ENCODE measurements at places on chromosomes 11 and 22.

- DNase-seq: no peak
These were observed 18.5 kb downstream of the FBLN1 start for GRCh38 chr22:45521178-45521577.

- no peak for DNase-seq
These were observed 36.9 kb upstream of the RAB1B start for GRCh38 chr11:66231561-66231960.

- no peak for DNase-seq
These were observed 40.4 kb downstream of the KIAA1671 start for GRCh38 chr22:24992946-24993345.

GRCh38 chr11:92216789-92217188 lies 7.8 kb upstream of the FAT3 start:
- DNase-seq: no peak

DNA sequence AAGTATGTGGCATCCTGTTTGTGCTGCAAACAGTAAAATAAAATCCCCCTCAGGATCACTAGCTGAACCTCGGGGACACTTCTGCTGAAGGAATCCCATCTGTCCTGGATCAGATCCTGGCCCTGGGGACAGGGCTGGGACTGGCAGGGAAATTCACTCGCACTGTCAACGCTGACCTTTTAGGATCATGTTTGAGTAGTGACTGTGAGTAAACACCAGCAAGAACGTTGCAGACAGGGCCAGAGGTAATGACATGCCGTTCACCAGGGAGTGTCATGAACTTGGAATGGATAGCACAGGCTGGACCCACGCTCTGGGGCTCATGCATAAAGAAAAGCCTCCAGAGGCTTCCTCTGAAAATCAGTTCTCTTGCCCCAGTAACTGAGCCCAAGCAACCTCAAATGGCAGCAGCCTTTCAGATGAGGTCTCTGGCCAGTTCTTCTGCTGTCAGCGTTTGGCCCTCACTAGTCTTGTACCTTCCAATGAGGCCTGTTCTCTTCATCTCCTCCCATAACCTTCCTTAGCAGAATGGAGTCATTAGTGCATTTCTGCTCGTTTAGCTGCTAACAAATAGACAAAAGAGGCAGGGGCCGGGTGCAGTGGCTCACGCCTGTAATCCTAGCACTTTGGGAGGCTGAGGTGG lies 51.0 kb upstream of the BARX2 start:
- DNase-seq: no peak

- DNase-seq: no peak
These were observed 5.4 kb downstream of the LARGE2 start for GRCh38 chr11:45927684-45928413.

DNA sequence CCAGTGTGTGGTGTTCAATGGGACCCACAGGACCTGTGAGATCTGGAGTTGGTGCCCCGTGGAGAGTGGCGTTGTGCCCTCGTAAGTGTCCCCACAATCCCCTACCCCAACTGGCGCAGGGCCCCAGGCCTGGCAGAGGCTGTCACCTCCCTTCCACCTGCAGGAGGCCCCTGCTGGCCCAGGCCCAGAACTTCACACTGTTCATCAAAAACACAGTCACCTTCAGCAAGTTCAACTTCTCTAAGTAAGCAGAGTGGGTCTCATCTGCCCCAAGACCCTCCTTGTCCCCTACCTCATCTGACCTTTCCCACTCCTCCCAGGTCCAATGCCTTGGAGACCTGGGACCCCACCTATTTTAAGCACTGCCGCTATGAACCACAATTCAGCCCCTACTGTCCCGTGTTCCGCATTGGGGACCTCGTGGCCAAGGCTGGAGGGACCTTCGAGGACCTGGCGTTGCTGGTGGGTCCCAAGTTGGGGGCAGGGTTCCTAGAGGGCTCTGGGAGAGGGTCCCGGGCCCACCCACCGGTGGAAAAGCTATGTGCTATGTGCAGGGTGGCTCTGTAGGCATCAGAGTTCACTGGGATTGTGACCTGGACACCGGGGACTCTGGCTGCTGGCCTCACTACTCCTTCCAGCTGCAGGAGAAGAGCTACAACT lies 8.1 kb downstream of the P2RX6 start:
- no peak for DNase-seq

GRCh38 chr11:102615894-102616432 lies 9.2 kb downstream of the MMP20 start:
- no peak for DNase-seq

- DNase-seq: no peak
These were observed 10.6 kb downstream of the LRRC32 start for GRCh38 chr11:76659672-76660532.

- DNase-seq: peak; percentile 45
These were observed 74.6 kb upstream of the SUSD2 start for GRCh38 chr22:24106385-24107381.

DNA sequence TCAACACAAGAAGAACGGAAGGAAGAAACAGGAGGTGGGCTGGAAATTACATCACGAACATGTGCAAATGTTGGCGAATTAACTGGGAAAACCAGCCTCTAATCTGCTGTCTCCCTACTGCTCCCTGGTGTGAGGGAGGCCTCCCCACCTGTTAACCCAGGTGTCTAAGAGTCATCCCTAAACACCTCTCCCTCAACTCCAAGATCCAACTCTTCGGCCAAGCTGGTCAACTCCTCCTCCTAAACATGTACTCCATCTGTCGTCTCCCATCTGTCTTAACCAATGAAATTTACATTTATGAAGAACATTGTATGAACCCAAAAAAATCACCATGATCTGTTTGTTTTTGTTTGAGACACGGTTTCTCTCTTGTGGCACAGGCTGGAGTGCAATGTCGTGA lies 154.2 kb downstream of the LARGE1 start:
- no peak for DNase-seq

GRCh38 chr11:36443661-36444060 lies 66.4 kb downstream of the TRAF6 start:
- DNase-seq: no peak

DNA sequence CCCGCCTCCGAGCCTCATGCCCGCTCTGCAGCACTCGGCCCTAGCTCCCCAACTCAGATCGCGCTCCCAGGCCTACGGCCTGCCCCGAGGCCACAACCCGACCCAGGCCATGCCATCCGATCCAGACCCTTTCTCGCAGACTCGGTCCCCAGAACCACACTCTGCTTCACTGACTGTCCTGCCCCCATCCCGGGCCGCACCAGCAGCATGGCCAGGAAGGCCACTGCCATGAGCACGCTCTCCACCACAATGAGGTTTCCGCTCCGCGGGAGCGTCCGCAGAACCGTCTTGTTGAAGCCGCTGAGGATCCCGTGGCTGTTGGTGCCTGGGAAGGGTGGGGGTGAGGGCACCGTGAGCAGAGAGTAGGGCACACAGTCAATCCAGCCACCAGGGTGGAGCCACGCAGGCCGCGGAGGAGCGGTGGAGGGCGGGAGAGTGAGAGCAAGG lies 6.4 kb downstream of the UNC93B1 start:
- DNase-seq: no peak

- no peak for DNase-seq
These were observed 23.1 kb upstream of the RNASEH2C start for GRCh38 chr11:65743681-65744025.

- DNase-seq: no peak
These were observed 59.2 kb downstream of the SYTL2 start for GRCh38 chr11:85751724-85752123.

GRCh38 chr11:47593934-47594855 lies at the start of gene C1QTNF4:
C1QTNF4 (minus strand) TSS chr11:47594411; CDS start chr11:47590810, 3,601 bp downstream.
- no peak for DNase-seq

DNA sequence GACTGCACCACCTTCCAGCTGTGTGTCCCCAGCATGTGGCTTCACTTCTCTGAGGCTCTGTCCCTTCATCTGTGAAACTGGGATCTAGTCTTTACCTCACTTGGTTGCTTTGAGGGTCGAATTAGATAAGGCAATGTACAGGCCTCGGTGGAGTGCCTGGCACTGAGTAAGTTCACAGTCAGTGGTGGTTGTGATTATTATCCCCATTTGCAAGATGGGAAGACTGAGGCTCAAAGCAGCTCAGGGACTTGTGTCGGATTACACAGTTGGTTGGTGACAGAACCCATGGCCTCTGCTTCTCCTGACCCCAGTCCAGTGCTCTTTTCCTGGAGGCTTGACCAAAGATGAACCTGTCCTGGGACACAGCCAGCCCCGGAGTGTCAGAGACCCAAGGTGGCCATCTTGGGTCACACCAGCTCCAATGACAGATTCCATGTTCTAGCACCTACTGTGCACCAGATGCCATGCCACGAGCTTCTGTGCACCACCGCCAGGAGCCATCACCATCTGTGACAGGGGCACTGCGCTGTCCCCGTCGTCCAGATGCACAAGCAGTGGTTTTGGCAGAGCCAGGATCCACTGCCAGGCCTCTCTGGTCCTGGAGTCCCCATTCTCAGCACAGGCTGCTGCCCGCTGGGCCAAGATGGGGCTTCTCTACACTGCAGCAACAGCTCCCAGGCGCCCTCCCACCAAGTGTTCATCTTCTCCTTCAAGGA lies 60.5 kb downstream of the IGLL1 start:
- no peak for DNase-seq

DNA sequence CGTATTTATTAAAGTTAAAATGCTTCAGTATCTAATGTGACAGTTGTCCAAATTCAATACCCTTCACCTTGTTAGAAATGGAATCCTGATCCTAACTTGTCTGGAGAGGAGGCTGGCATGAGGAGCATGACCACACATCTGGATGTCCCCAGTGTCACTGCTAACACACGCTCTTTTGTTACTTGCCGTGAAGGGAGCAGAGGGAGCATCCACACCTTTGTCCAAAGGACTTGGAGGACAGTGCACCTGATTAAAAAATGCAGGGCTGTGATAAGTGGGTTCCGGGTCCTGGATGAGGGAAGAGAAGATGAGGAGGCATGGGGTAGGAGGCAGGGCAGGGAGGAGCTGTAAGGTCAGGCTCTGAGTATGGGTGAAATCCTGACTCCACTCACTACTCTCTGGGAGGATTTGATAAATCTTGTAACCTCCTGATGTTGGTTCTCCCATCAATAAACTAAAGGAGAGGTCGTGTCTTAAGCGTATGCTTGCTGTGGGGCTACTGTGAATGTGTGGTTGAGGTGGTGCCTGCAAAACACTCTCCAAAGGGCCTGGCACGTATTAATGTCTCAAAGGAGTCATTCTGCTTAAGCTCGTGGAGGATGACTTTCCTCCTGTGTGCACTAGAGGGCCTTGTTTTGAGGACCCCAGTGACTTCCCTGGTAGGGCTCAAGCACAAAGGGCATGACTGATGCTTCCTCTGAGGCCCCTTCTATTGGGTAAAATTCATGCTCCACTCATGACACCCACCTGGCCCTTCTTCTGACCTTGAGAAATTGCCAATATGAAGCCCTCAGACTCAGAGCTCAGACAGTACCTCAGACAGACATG lies 16.8 kb upstream of the IGLL5 start:
- DNase-seq: peak; percentile 82

- peak; percentile 30 for DNase-seq
These were observed 206.3 kb downstream of the DDX10 start for GRCh38 chr11:108871152-108871551.

DNA sequence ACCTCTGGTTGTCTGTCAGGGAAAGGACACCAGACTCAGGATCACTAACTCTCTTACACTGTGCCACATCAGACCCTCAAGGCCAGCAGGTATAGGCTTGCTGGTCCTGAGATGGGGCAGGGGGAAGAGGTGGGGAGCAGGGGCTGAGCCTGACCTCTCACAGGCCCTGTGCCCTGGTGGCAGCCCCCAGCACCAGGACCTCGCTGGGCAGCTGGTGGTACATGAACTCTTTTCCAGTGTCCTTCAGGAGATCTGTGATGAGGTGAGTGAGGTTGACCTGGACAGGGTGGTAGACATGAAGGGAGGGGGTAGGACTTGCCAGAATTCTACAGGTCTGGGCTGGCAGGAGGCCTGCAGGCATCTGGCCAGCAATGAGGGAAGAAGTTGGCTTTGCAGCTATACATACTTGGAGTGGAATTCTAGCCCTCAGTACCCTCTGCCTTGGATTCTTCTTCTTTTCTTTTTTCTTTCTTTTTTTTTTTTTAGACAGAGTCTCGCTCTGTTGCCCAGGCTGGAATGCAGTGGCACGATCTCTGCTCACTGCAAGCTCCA lies 1.4 kb downstream of the NUDT22 start:
- DNase-seq: no peak

DNA sequence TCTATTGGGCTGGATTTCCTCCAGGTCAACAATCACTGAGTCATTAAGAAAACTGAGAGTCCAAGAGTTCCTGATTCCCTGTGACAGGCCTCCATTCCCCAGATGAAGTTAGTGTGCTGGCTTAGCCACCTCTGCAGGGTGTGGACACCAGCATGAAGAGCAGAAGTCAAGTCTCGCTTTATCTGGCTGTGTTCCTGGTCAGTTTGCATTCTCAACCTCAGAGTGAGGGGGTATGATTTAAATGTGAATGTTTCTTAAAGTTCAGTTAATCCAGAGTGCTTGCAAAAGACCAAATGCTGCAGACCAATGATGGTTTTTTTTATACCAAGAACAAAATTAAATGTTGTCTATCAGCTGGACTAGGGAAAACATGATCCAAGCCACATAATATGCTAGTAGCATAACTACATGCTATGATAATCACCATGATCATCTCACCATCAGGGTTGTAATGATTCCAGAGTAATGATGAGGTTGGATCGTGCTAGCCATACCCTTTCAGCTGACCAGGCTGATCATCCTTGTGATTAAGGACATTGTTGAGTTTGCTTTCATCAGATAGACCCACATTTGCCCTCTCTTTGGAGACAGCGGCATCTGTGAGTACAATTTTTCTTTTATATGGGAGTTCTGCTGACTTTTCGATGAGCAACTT lies 145.8 kb upstream of the ARHGAP20 start:
- no peak for DNase-seq

- DNase-seq: no peak
These were observed 45.6 kb upstream of the TENM4 start for GRCh38 chr11:79486242-79486984.

GRCh38 chr22:49935561-49935960 lies 17.1 kb downstream of the CRELD2 start:
- peak; percentile 67 for DNase-seq

DNA sequence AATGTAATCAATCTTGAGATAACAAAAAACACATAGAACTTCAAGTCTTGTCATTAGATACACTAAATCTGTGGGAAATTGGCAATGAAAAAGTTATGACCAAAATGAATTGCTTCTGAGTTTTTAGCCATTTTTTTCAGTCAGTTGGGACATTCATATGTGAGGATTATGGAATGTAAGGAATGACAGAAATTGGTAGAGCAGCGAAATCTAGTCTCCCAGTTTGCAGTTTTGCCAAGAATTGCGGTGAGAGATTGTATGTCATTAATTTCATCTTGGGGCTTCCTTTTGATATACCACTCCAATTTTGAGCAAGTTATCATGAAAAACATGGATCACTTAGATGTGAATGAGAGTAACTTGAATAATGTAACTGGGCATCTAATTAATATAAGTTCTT lies 49.9 kb downstream of the SIK2 start:
- DNase-seq: no peak

- DNase-seq: peak; percentile 14
These were observed 579 bp downstream of the TANGO2 start for GRCh38 chr22:20021196-20022181.

- peak; percentile 21 for DNase-seq
These were observed 15.2 kb downstream of the SERPINH1 start for GRCh38 chr11:75577207-75577606.

GRCh38 chr22:40050258-40050657 lies 55.5 kb downstream of the FAM83F start:
- DNase-seq: peak; percentile 96

GRCh38 chr11:127105593-127106541 lies 105.3 kb upstream of the KIRREL3 start:
- no peak for DNase-seq

GRCh38 chr11:5851002-5851401 lies 6.5 kb downstream of the OR52E8 start:
- DNase-seq: no peak

Measured in OCI-LY7 (cell line).